ENCODE measurements at places on chromosomes 1 and 21.

DNA sequence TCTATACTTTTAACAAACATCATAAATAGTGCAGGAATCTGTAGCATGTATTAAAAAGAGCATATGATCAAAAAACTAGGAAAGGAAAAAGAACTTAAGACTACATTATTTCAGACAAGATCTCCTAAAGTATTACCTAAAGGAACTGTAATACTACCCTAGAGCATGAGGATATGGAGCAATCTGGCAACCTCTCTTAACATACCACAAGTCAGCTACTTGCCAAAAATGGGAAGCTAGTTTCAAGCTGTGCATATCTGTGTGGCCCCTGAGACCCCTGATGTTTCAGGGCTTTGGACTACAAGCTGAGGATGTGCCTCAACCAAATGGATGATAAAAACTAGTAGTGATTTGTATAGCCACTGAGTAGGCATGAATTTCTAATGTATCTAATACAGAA lies 525.6 kb downstream of the PTBP2 start:
- no peaks in the 10 kb centered on the region for H3K4me1 ChIP-seq
- H3K36me3 ChIP-seq: peaks cover 6% of the 10 kb centered on the region
- no peak overlapping the region for H3K27ac ChIP-seq
- DNase-seq: no peak

GRCh38 chr1:28329395-28330153 lies 734 bp downstream of the MED18 start:
- H3K27me3 ChIP-seq: no peaks in the 10 kb centered on the region
- H3K36me3 ChIP-seq: no peaks in the 10 kb centered on the region
- peak overlapping the region; percentile 96 for H3K4me3 ChIP-seq
- H3K27ac ChIP-seq: peak overlapping the region; percentile 99
- H3K4me1 ChIP-seq: peaks cover 17% of the 10 kb centered on the region

DNA sequence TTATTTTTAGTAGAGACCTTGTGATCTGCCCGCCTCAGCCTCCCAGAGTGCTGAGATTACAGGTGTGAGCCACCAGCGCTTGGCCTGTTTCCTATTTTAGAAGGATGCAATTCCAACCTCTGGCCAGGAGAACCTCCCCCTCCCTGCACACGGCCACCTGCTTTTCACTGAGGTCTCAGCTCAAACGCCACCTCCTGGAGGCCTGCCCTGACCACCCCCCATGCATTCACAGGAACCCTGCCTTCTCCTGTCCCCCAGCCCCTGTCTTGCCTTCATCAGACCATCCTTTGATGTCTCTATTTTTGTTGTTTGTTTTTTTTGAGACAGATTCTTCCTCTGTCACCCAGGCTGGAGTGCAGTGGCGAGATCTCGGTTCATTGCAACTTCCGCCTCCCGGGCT lies 2.3 kb downstream of the SRM start:
- H3K4me3 ChIP-seq: peak overlapping the region; percentile 18
- H3K27me3 ChIP-seq: no peaks in the 10 kb centered on the region
- H3K36me3 ChIP-seq: peaks cover 30% of the 10 kb centered on the region
- H3K27ac ChIP-seq: peak overlapping the region; percentile 62

DNA sequence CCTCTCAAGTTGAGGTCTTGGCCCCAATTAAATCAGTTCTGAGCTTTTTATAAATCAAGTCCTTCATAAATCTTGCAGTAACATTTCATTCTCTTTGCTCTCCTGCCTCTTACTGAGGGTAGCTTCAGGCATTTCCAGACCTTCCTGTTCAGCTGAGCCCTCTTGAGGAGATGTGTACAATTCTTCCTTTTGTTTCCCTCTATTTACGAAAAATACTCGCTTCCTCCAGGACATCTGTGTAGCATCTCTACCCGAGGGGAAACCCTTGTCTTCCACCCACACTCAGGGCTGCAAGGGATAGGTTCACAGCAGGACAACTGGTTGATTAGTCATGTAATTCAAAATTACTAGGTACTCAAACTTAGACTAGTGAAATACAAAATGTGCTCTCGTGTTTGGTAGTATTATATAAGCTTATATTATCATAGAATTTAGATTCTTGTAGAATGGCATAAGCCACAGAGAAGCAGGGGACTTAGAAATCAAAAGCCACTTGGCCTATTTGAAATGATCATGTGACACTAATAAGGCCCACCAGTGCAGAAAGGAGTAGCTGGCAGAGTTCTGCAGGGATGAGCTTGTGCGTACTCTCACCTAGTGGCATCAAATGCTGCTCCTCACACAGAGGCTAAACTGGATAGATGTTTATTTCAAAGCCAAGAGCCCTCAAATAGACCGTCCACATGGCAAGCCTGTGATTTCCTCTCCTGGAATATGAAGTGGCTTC lies 126.7 kb downstream of the GDAP2 start:
- no peak for DNase-seq
- no peak overlapping the region for H3K4me3 ChIP-seq
- no peaks in the 10 kb centered on the region for H3K4me1 ChIP-seq
- no peak overlapping the region for H3K27ac ChIP-seq
- no peaks in the 10 kb centered on the region for H3K36me3 ChIP-seq

DNA sequence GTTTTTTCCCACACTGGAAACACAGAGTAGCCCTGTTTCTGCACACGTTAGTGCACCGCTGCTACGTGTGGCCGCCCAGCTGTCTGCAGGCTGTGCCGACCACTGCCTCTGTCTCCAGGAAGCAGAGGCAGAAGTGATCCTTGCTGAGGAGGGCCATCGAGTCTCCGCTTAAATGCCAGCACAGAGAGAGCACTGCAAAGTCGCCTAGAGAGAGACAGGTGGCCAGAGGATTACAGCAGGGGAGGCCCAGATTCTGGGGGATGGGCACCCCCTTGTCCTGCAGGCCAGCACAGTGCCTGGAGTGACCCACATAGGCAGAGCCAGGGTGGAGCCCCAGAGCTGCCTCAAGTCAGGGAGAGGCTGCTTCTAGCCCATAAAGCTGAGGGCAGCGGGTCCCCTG lies 6.1 kb downstream of the TPRG1L start:
- peaks cover 6% of the 10 kb centered on the region for H3K4me1 ChIP-seq
- no peak for DNase-seq
- H3K4me3 ChIP-seq: no peak overlapping the region
- H3K27ac ChIP-seq: no peak overlapping the region
- no peaks in the 10 kb centered on the region for H3K27me3 ChIP-seq

DNA sequence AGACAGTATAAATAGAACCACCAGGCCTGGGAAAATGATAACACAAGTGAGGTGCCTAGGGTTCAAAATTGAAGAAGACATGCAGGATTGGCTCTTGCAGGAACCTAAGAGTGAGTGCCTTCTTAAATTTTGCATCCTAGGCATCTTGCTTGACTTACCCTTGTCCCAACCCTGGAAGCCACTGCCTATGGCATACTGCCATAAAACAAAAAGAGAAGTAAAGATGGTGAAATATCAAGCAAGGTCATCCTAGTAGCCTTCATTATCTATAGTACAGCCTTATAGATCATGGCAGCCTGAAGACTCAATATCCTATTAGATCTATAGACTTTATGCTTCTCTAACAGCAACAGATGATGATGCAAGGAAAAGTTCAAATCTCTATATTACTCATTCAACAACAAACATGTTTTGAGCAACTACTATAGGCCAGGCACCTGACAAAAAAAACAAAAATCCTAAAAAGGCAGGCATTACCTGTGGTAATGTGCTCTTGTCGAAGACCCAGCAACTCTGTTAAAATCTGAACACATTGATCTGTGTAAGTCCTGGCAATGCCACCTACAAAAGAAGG lies 6.3 kb downstream of the AP4B1 start:
- peaks cover 56% of the 10 kb centered on the region for H3K4me1 ChIP-seq
- peaks cover 20% of the 10 kb centered on the region for H3K36me3 ChIP-seq
- no peak for DNase-seq
- peak overlapping the region; percentile 11 for H3K27ac ChIP-seq
- H3K4me3 ChIP-seq: no peak overlapping the region
- no peaks in the 10 kb centered on the region for H3K27me3 ChIP-seq

DNA sequence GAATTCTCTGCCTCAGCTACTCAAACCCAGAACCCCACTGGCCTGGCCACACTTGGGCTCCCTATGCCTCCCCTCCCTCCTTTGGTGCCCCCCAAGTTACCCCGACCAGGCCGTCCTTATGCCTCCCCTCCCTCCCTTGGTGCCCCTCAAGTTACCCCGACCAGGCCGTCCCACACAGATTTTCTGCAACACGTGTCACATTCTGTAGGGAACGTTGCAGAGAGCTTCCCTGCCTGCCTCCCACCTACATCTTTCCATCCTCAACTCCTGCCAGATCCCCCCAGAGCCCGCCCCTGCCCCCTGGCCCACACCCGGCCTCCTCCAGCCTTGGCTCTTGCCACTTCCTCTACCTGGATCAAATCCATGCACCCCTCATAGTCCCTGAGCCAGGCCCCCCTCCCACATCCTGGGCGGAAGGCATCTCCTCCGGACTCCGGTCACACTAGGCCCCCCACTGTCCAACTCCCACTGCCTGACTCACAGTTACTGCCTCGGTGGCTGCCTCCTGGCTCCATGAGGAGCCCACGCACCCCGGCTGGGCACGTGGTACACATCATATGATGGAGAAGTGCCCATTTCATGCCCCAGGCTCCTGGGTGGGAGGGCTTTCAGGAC lies 41.2 kb downstream of the KCNAB2 start:
- peaks cover 3% of the 10 kb centered on the region for H3K36me3 ChIP-seq
- no peaks in the 10 kb centered on the region for H3K27me3 ChIP-seq
- DNase-seq: no peak
- no peak overlapping the region for H3K27ac ChIP-seq
- no peaks in the 10 kb centered on the region for H3K4me1 ChIP-seq

- no peak overlapping the region for H3K27ac ChIP-seq
- H3K4me3 ChIP-seq: no peak overlapping the region
- H3K36me3 ChIP-seq: no peaks in the 10 kb centered on the region
- H3K27me3 ChIP-seq: peaks cover 5% of the 10 kb centered on the region
- peaks cover 4% of the 10 kb centered on the region for H3K4me1 ChIP-seq
Observed at GRCh38 chr1:114099268-114099667, 54.4 kb downstream of the SYT6 start.

DNA sequence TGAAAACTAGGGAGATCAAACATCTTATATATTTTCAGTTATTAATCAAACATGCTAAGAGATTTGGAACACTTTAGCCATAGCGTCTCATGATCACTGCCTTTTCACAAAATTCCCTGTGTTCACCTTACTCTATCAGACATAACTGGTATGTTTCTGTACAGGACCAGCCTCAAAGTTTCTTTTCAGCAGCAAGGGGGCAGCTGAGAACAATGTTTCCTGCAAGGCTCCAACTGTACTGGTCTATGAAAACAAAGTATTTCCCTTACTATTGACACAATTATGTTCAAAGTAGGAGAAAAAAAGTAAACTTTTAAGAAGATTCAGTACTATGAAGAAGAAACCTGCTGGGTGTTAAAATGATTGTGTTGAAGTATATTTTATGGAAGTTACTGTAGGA lies 98.5 kb downstream of the ATF6 start:
- peak; percentile 7 for DNase-seq
- H3K27ac ChIP-seq: no peak overlapping the region
- H3K36me3 ChIP-seq: peaks cover 12% of the 10 kb centered on the region
- no peaks in the 10 kb centered on the region for H3K27me3 ChIP-seq

DNA sequence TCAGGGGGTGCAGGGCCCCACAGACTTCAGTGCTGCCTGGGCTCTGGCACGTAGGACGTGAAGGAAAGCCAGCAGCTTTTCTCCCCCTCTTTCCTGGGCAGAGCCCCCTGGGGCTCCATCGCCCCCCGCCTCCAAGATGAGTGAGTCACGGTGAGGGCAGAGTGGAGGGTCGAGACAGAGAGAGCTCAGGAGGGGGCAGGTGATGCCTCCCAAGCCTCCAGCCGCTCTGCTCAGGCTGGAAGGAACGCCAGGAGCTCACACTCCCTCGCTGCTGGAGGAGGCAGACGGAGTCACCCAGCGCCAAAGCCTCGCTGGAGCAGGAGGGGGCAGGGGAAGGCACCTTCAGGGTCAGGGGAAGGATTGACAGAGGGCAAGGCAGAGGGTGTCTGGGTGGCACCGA lies 119.5 kb downstream of the CASZ1 start:
- no peaks in the 10 kb centered on the region for H3K27me3 ChIP-seq
- no peak overlapping the region for H3K4me3 ChIP-seq
- no peak for DNase-seq

DNA sequence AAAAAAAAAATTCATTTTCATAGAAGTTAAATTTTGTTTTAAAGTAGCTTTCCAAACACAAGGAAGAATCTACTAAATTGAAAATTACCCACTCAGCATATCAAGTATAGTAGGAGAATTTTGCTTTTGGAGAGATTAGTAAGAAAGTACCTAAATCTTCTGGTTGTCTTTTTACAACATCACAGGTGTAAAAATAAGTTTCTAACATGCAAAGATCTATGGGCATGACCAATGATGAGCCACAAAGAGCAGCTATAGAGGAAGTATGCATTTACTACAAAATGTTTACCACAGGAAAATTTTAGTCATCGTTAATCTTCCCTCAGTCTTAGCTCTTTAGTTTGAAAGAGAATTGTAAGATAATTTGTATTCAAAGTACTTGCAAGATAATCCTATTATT lies 28.1 kb downstream of the ANGPTL3 start:
- H3K4me1 ChIP-seq: peaks cover 2% of the 10 kb centered on the region
- DNase-seq: no peak
- H3K4me3 ChIP-seq: no peak overlapping the region
- no peaks in the 10 kb centered on the region for H3K27me3 ChIP-seq
- H3K27ac ChIP-seq: no peak overlapping the region

Data from naive thymus-derived CD8-positive, alpha-beta T cell (primary cell).